ENCODE measurements at places on chromosomes 5 and 9. TPM values are rescaled to one million over a fixed set of nuclear protein-coding genes. Genes with fewer than 3 reads are reported as not detected.

Gene EQTN
- total RNA-seq: not detected

Gene ANKRD31
- total RNA-seq: 0.42 TPM

Gene PCDHGB4
- total RNA-seq: 4.8 TPM

GRCh38 chr5:157903117-157903450, 44.1 kb upstream of the CLINT1 start:
- no peak for DNase-seq

- DNase-seq: no peak
These were observed 1.1 kb downstream of the SLC27A4 start for GRCh38 chr9:128341435-128341849.

GRCh38 chr5:151925340-151925739, 689 bp upstream of the GLRA1 start:
- DNase-seq: no peak

DNA sequence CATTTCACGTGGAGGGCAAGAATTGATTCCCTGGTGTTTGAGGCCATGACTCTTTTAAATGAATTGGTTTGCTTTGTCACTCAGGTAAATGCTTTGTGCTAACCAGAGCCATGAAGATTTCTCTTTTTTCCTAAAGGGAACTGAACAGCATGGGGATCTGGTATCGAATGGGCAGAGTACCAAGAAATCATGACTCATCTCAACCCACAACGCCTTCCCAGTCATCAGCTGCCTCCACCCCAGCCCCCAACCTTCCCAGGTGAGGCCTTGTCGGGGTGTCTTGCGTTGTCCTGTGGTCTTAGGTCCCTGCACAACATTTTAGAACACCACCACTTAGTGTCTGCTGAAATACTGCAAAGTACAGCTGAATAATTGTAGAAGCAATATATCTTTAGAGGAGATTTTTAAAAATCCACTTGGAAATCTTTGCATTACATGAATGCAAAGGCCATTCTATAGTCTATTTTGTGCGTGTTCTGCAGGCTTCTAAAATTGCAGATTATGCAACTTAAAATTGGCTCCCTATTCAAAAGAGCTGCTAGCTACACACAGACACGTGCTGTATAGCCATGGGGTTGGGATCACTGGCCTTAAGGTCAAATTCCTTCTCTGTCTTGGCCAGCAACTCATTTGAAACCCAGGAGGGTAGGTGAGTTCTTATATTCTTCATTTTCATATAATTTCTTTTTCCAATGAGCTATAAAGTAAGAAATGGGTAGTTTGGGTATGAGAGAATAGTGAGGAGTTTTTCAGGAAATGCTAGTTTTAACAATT, 69.0 kb downstream of the MVB12B start:
- no peak for DNase-seq

DNA sequence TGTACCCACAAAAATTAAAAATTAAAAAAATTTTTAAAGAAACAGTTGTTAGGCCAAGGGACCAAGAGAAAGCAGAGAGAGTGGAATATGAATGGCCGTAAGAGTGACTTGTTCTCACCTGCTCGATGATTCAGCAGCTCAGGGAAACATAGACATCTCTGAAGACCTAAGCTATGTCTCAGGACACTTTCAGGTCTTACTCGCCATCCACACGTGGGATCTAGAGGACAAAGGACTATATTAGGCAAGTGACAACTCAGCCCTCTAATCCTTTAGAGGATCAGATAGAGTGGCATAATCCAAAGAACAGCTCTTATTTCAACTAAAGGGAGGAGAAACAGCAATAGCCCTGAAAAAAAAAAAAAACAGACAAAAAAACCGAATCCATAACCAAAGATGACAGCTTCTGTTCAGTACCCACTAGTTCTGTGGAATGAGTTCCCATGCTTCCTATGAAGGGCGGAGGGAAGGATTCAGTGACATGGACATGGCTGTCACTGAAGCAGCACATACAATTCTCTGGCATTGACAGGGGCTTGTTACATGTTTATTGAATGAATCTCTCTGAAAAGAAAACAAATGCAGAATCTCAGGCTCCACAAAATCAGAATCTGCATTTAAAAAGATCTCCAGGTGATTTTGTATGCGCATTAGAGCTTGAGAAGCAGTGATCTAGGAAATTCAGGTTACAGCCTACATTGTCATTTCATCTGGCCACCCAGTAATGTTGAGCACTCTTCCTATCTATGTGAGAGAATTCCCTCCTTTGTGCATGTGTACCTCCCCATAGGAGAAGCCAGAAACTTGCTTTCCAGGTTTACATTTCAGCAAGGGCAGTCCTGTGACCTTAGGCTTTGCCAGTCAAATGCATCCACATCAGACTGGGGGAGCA, 96.0 kb downstream of the KIAA1958 start:
- DNase-seq: no peak

GRCh38 chr5:132203464-132203818, 24.2 kb downstream of the P4HA2 start:
- DNase-seq: no peak

DNA sequence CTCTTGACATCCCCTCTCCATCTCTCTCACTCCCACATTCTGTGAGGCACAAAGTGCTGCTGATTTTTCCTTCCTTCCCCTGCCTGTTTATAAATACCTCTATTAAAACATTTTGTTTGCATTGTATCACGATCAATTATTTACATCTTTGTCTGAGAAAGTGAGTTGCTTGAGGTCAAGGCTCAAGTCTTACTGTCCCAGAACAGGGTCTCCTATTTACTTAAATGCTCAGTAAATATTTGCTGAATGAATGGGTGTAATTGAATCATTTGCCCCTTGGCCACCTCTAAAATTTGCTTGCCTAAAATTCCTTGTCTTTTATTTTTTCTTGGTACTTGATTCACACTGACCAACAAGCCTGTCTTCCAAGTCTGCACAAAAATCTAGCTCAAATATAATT, 103.5 kb downstream of the ZNF462 start:
- no peak for DNase-seq
